H4 (cell line): ENCODE measurements at places on chromosomes 11 and 22. TPM values are rescaled to one million over a fixed set of nuclear protein-coding genes. Genes with fewer than 3 reads are reported as not detected.

MPEG1 gene
- total RNA-seq = not detected in 2 replicates

OR52I2 gene
- not detected in 2 replicates for total RNA-seq

TMEM184B gene
- total RNA-seq = 46.6 and 62.1 TPM in 2 replicates

POU2AF2 gene
- total RNA-seq = not detected in 2 replicates

ZBTB16 gene
- not detected in 2 replicates for total RNA-seq

MMP13 gene
- 14.9 and 15.8 TPM in 2 replicates for total RNA-seq

SLC6A5 gene
- not detected in 2 replicates for total RNA-seq

DNA sequence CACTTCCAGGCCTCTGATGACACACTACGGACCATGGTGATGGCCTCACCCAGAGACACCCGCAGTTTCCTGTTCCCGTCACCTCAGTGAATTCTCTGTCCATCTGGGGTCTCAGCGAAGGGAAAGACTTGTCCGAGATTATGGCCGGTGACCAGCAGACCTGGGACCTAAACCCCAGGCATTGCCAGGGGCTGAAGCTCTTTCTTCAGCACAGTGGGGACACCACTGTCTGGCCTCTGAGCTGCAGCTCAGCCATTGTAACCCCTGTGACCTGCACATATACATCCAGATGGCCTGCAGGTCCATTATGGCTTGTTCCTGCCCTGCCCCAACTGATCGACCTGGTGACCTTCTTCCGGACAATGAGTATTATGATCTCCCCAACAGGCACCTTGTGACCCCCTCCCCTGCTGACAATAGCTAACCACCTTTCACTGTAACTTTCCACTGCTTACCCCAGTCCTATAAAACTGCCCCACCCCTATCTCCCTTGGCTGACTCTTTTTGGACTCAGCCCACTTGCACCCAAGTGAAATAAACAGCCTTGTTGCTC is 22.3 kb downstream of the CBX7 start:
- DNase-seq = no peak

GRCh38 chr22:30875481-30876215 is 92.9 kb downstream of the MORC2 start:
- no peak for DNase-seq

GRCh38 chr22:16810188-16810802 is 14.9 kb downstream of the XKR3 start:
- no peak for DNase-seq

GRCh38 chr11:2460540-2461252 is 15.9 kb downstream of the KCNQ1 start:
- no peak for DNase-seq

GRCh38 chr11:71193431-71193830 is 58.9 kb downstream of the SHANK2 start:
- no peak for DNase-seq

DNA sequence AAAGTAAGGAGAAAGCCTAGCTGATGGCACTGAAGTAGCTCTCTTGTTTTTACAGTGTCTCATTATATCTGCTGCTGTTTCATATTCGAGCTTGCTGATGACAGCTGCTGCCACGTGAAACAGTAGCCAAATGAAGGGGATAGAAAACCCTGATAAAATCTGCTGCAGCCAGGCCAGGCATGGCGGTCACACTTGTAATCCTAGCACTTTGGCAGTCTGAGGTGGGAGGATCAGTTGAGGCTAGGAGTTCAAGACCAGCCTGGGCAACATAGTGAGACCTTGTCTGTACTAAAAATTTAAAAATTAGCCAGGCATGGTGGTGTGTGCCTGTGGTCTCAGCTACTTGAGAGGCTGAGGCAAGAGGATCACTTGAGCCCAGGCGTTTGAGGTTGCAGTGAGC is 13.4 kb downstream of the IFT46 start:
- no peak for DNase-seq

DNA sequence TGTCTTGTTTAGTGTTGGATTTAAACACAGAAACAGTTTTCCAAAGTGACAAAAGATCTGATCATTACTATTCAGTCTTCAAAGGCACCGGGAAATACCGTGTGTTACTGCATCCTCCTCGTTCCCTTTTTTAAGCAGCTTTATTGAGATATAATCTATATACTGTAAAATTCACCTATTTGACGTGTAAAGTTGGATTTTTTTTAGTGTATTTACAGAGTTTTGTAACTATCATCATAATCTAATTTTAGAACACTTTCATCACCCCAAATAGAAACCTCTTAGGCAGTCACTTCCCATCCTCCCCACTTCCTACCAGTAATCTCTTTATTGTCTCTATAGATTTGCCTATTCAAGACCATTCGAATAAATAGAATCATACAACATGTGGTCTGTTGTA is 1.4 kb downstream of the ANO5 start:
- DNase-seq = no peak

- peak; percentile 27 for DNase-seq
Measured at GRCh38 chr11:58900479-58901420, 38.5 kb upstream of the GLYATL1 start.

DNA sequence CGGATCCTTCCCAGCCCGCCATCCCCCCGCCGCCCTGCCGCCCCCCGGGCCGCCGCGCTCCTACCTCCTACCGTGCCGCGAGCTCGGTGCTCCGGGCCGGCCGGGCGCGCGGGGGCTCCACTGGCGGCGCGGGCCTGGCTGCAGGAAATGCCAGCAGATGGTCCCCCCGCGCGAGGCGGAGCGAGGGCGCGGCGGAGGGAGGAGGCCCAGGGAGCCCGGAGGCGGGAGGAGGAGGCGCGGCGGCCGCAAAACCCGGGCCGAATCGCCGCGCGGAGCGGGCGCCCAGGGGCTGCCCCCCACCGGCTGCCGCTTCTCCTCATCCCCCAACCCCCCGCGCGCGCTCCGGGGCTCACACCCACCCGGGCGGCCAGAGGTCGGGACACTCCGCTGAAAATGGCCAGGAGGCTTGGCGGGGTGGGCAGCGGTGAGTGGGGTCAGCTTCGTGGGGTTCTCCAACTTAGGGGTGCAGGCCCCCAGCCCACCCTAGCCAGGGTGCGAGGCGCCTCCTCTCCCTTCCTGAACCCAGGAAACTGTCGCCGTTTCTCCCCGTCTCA is at the start of gene OSBPL5:
Gene OSBPL5 (minus strand): TSS at position 159 of the 554 bp plus-strand sequence. CDS start 36,162 bp downstream, outside the sequence.
- DNase-seq = peak; percentile 54

DNA sequence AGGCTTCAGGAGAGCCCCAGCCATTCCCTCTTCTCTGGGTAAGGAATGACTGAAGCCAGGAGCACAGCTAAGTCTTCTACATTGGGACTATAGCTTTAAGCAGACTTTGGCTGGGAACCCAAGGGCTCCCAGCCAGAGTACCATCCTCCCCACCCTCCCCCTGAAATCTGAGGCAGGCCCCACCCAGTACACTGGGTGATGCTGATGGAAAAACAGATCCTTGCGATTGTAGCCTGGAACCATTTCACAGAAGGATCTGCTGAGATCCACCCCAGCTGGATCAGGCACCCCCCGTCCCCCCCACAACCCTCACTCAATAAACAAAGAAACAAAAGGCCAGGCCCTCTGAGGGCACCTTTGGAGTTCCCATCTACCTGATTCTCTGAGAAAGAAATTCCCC is 39.8 kb downstream of the IL18BP start:
- no peak for DNase-seq

- DNase-seq = peak; percentile 45
Measured at GRCh38 chr11:6531267-6531752, 34.2 kb downstream of the DNHD1 start.

DNA sequence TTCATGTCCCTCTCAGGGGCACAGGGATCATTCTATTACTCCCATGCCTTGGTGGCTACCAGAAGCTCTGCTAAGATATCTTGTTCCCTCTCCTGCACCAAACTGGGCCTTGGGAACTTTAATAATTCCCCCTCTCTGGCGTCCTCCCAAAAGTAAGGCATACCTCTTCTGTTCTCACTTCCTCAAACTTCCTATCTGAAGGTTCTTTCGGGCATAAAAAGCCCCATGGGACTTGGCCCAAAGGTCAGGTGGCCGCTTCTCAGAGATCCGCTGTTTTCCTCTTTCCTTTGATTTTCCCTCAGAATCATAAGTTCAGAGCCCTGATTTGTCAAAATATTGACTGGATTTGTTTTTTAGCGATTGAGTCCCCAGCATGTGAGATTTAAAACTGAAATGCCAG is 13.0 kb downstream of the POLD3 start:
- no peak for DNase-seq

- DNase-seq = no peak
Measured at GRCh38 chr22:27971926-27972325, 52.9 kb upstream of the PITPNB start.

GRCh38 chr11:28793282-28793738 is 685.1 kb downstream of the METTL15 start:
- no peak for DNase-seq

GRCh38 chr11:92340839-92341238 is 116.2 kb downstream of the FAT3 start:
- DNase-seq = no peak

GRCh38 chr22:26561756-26562417 is 28.0 kb downstream of the TPST2 start:
- no peak for DNase-seq

DNA sequence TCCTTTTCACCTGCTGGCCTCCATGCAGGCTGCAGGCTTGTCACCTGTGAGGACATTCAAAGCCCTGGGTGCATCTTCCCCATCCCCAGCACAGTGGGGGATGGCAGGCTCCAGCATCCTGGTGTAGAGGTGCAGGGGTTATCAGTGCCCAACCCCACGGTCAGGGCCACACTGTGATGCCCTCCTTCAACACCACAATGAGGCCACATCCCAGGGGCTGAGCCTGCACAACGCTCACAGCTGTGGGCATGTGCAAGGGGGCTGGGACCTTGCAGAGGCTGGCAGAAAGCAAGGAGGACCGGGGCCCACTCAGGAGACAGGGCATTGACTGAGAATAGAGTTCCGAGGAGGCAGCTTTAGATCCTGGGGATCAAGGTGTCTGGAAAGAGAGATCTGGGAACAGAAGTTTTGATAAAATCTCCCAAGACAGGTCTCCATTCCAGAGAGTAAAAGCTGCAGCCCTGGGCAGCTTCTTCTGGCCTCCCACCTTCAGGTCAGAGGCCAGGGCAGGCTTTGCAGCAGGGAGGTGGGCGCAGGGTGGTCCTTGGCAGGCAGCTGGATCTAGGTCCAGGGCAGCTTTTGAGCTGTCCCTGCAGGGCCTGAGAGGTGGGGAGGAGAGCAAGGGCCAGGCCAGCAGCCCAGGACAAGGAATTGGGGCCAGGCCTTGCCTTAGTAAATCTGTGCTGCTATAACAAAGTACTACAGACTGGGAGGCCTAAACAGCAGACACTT is 250.8 kb upstream of the B3GAT1 start:
- no peak for DNase-seq

DNA sequence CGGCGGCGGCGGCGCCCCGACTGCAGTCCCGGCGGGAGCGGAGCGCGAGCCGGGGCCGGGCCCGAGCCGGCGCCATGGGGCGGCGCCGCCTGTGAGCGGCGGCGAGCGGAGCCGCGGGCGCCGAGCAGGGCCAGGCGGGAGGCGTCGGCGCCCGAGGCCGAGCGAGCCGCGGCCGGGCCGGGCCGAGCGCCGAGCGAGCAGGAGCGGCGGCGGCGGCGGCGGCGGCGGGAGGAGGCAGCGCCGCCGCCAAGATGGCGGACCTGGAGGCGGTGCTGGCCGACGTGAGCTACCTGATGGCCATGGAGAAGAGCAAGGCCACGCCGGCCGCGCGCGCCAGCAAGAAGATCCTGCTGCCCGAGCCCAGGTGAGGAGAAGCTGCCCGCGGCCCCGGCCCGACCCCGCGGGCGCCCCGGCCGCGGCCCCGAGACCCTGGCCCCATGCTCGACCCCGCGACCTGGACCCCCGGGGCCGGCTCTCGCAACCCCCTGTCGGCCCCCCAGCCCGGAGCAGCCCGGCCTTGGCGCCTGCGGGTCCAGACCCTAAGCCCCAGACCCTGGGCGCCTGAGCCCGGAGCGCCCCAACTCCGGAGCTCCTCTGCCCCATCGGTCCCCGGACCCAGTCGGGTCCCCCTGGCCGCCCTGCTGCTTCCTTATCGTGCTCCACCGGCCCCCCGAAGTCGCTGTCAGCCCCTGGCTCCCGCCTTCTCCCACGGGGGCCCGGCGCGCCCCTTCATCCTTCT is at the start of gene GRK2:
Gene GRK2 (plus strand): TSS at position 25 of the 739 bp plus-strand sequence. CDS start 227 bp downstream, at position 252.
- no peak for DNase-seq

DNA sequence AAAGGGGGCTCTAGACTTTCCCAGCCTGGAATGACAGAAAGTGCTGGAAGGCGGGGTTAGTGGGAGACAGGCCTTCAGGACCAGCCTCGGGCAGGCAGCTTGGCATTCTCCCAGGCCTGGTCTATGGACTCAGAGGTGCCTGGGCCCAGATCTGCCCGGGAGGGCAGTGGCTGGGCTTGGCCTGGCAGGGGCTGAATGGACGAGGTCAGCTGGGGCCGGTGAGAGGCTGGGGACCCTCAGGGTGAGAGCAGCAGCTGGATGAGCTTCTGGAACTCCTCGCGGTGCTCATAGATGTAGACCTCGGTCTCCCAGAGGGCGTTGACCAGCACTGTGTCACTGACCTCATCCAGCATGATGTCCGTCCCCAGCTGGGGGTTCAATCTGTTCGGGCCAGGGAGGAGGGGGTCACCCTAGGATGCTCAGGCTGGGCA is 1.5 kb upstream of the BAIAP2L2 start:
- no peak for DNase-seq

GRCh38 chr11:61532134-61533038 is 23.8 kb downstream of the LRRC10B start:
- DNase-seq = peak; percentile 29

- DNase-seq = peak; percentile 99
Measured at GRCh38 chr11:62841361-62842170, 2.2 kb upstream of the WDR74 start.

DNA sequence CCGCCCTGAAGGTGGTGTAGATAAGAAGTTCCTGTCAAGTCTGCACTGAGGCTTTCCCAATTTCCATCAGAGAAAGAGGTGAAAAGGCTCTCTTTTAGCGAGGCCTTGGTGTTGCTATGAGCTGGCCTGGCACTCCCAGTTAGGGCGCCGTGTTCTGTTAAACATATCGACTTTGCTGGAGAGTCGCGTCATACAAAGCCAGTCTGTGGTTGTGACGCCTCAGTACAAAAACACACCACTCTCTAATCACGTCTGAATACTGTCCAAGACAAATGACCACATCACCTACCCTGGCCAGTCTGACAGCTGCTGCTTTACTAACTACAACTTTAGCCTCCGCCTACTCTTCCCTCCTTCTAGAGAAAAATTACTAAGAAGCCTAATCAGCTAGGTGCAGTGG is 8.0 kb upstream of the TOLLIP start:
- no peak for DNase-seq

GRCh38 chr11:86230921-86231434 is 13.6 kb upstream of the EED start:
- no peak for DNase-seq
